ENCODE measurements at places on chromosomes 16 and 17.

- no peak for DNase-seq
Observed at GRCh38 chr17:81287152-81287551, 8.0 kb downstream of the SLC38A10 start.

DNA sequence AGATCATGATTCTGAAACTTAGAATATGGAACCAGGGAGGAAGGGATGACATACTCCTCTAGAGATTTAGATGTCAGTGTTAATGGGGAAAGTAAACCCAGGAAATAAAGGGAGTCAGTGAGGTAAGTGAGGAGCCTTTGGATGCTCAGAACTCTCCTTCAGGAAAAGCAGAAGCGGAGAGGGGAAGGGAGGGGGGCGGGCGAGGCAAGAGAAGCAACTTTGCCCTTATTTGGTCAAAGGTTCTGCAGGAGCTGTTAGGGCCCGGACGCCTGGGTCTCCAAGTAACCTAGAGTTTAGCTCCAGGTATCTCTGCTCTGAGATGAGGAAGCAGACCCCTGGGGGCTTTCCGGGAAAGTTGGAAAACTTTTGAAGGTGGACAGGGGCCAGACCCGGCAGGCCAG, 1.3 kb downstream of the PFN1 start:
- no peak for DNase-seq

DNA sequence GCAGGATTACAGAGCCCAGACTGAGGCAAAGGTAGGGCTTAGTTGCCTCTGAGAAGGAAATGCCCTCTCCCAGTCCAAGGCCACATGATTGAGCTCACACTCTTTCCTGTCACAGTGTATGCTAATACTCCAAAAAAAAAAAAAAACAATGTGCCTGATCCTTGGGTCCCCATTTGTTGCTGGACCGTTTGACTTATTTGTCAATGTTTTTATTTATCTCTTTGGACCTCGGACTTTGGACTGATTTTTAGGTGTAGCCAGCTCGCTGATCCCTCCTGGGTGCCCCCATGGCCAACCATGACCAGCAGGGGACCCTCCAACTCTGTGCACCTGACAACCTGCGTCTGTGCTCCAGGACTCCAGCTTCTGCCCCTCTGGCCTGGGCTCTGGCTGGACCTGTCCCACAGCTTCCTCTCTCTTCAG, 622 bp upstream of the CCL16 start:
- DNase-seq = no peak

DNA sequence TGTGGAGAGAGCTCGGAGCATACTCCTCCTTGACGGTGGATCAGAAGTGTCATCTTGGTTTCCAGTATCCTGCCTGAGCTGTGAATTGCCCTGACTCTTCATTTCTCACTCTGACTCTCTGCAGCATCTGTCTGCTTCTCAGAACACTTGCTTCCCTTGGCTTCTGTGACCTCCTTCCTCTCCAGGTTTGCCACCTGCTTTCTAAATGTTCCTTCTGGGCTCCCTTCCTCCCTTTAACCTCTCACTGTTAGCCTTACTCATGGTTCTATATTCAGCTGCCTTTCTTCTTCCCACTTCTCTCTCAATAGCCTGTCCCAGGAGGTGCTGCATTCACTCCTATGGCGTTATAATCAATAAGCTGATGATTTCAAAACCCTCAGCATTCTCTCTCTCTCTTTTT, 11.2 kb upstream of the PRKAR1A start:
- no peak for DNase-seq

- DNase-seq = no peak
Observed at GRCh38 chr17:7389924-7390910, 4.1 kb downstream of the PLSCR3 start.

DNA sequence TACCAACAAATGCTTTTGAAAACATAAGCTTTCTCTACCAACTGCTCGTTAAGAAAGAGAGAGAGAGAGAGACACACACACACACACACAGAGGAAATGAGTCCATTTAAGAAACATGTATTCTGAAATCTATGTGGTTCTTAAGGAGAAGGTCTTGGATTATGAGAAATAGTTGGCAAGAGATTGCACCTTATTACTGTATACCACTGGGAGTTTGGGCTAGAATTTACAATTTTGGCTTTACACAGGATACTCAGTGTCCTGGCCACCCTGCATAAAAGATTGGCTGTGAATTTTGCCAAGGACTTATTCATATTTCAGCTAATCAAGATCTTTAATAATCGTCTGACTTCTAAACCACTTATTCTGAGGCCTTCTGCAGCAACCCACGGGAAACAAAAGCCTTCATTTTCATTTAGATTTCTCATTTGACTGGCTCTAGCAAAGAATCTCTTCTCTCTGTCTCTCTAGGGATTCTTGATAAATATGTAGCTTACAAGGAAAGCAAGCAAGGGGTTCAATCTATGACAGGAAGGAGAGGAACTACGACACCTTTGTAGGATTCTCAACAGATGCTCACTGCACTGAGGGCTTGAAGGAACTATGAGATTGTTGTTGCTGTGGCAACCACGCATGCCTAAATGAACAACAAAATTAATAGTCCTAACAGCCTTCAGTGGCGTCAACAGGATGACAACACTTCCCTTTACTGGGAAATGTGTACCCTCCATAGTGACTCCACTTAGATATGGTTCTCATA, 75.3 kb upstream of the GNAO1 start:
- no peak for DNase-seq

DNA sequence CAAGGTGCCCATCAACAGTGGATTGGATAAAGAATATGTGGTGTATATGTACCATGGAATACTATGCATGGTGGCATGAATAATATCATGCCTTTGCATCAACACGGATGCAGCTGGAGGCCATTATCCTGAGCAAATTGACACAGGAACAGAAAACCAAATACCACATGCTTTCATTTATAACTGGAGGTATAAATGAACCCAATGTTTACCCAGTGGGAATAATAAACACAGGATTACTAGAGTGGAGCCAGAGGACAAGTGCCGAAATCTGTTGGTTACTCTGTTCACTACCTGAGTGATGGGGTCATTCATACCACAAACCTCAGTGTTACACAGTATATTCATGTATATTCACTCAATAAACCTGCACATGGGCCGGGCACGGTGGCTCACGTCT, 125.2 kb downstream of the CDH11 start:
- no peak for DNase-seq

DNA sequence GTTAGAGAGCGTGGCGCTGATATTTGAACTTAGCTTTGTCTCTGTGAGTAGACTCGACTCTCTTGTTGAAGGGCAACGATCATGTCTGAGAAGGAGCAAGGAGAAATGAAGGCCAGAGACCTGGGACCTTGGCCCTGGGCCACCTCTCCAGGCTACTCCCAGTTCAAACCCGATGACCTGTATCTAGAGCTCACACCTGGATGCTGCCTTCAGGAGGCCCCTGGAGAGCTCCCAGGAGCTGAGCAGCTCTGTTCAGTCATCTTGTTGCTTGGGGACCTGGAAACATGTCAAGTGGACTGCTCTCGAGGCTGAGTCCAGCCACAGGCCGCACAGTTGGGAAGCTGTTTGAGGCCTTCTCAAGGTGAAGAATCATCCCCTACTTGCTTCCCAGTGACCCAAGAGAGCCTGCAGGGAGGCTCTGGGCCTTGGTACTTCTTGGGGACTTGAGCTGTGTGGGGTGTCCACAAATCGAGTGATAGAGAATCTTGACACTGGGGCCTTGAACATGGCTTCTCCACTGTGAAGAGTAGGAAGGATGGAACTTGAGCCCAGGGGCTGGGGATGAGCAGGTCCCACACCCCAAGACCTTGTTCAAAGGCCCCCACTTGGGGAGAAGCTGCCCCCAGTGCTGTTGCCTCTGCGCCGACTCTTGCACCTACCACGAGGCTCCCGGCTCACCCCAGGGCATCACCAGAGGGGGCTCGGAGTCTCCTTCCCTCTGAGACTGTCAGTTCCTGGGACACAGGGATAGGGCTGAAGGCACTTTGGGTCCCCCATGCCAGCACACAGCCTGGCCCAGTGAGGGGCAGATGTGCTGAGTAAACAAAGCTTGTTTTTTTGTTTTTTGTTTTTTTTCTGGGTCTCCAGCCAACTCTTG, 112.1 kb downstream of the IRX5 start:
- no peak for DNase-seq

GRCh38 chr17:1898332-1898731, 68.5 kb downstream of the RPA1 start:
- DNase-seq = no peak

DNA sequence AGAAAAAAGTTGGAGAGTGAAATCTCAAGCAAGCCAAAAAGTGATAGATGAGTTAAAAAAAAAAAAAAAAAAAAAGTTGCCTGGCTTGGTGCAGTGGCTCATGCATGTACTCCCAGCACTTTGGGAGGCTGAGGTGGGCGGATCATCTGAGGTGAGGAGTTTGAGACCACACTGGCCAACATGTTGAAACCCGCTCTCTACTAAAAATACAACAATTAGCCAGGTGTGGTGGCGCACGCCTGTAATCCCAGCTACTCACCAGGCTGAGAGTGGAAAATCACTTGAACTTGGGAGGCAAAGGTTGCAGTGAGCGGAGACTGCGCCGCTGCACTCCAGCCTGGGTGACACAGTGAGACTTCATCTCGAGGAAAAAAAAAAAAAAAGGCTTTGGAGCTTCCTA, 668.8 kb downstream of the WWOX start:
- DNase-seq = no peak

All from effector CD4-positive, alpha-beta T cell (primary cell).